ENCODE measurements at places on chromosomes 5 and 9. TPM values are rescaled to one million over a fixed set of nuclear protein-coding genes. Genes with fewer than 3 reads are reported as not detected.

- no peak for DNase-seq
These were observed 72.8 kb downstream of the WWC1 start for GRCh38 chr5:168364151-168364661.

GRCh38 chr9:120562861-120563443, 17.0 kb downstream of the CDK5RAP2 start:
- DNase-seq: no peak

DNA sequence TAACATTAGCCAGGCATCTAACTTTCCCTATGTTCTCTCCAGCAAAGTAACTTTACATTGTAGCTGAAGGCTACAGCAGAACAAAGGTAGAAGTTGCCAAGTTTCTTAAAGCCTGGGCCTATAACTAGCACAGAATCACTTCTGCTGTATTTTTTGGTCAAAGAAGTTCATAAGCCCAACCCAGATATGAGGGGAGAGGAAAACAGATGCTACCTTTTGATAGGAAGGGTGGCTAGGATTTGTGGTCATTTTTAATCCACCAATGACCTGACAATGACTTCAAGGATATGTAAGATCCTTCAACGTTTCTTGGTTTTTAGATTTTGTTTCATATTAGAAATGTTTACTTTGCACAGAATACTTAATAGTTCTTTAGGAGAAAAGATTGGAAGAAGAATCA, 64.2 kb upstream of the RANBP3L start:
- DNase-seq: no peak

DMRT3 gene
- 0.16 TPM for total RNA-seq

INSL4 gene
- not detected for total RNA-seq

S100Z gene
- total RNA-seq: not detected

EFNA5 gene
- 40.9 TPM for total RNA-seq

AQP7 gene
- 80.4 TPM for total RNA-seq

BARX1 gene
- total RNA-seq: 0.19 TPM
